ENCODE measurements at places on chromosomes 7 and 10.

GRCh38 chr10:131649617-131650016, 251.2 kb upstream of the PPP2R2D start:
- DNase-seq, result no peak

GRCh38 chr10:88194041-88194887, 330.8 kb downstream of the PTEN start:
- no peak for DNase-seq

GRCh38 chr7:481219-481930, 38.3 kb downstream of the PDGFA start:
- no peak for DNase-seq

DNA sequence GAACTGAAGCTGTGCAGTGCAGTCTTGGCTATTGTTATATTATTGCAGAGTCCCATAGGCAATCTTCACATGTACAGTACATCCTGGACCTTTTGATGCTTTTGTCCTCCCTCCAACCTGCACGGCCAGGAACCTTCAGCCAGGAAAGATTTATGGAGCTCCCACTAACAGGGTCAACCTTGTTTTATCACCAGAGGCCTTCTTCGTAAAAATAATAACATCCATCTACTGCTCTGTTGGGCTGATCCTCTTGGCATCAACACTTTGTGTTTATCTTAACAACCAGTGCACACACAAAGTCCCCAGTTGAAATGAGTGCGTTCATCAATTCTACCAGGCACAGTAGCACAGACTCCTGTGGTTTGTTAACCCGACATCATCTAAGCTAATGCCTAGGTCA, 72.4 kb downstream of the AGMO start:
- no peak for DNase-seq

- no peak for DNase-seq
These were observed 85.1 kb upstream of the KMT2C start for GRCh38 chr7:152520861-152521302.

- no peak for DNase-seq
These were observed 2.0 kb downstream of the CYP26C1 start for GRCh38 chr10:93062514-93063143.
